ENCODE measurements at places on chromosomes 2 and 18.
A peak's percentile ranks its signal among the peaks of the same experiment; 100 is the strongest.

- DNase-seq: no peak
These were observed 172.0 kb downstream of the SRBD1 start for GRCh38 chr2:45438872-45439665.

- DNase-seq: no peak
These were observed 4.0 kb upstream of the CROCC2 start for GRCh38 chr2:240901986-240902614.

DNA sequence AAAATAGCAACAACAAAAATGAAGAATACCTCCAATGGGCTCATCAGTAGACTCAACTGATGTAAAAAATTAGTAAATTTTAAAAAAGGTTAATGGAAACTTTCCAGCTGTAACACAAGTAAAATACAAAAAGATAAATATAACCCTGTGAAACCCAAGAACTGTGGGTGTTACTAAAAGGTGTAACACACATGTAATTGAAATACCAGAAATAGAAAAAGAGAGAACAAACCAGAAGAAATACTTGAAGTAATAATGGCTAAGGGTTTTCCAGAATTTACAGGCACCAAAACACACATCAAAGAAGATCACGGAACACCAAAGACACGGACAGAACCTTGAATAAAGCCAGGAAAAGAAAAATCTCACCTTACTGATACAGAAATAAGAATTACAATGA is 590.6 kb upstream of the RAB6C start:
- no peak for DNase-seq

GRCh38 chr2:36904636-36905035 is 61.7 kb downstream of the STRN start:
- no peak for DNase-seq

DNA sequence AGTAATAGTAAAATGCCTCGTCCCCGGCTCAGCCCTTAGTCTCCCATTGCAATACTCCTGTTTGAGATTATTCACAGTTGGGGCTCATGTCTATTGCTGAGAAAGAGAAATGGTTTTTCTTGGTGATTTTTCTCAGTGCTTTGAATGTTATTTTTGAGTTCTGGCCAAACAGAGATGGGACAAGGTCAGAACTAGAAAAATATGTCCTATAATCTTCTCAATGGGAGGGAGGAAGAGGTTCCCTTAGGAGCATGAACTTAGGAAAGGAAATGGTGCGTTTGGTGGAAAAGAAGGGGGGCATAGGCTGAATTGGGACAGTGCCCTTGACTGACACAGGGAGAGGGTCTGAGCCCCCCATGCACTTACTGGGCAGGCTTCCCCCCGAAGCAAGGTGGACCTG is 133.8 kb downstream of the AGAP1 start:
- DNase-seq: peak; percentile 52

DNA sequence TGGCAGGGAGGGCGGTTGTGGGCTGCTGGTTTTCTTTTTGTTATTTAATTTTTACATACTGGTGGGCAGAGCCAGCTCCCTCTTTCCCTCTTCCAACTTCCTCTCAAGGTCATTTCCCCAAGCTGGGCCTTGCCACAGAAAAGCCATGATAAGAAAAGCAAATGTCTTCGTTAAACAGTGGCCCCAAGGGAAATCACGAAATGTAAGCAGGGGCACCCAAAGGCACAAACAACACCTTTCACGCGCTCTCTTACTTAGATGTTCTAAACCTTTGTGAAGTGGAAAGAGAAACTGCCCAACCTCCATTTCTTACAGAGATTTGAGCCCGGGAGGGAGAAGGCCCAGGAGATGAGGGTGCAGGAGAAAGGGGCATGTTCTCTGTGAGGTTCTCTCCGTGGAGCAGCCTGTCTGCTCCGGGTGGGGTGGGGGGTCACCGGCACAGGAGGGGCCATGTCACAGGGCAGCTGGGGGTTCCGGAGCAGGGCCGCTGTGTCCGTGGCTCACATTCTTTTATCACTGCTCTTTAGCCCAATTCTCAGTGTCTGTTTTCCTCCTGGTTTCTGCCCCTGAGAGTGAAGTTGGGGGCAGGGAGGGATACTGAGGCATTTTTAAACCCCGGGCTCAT is 190.7 kb upstream of the GATA6 start:
- no peak for DNase-seq

DNA sequence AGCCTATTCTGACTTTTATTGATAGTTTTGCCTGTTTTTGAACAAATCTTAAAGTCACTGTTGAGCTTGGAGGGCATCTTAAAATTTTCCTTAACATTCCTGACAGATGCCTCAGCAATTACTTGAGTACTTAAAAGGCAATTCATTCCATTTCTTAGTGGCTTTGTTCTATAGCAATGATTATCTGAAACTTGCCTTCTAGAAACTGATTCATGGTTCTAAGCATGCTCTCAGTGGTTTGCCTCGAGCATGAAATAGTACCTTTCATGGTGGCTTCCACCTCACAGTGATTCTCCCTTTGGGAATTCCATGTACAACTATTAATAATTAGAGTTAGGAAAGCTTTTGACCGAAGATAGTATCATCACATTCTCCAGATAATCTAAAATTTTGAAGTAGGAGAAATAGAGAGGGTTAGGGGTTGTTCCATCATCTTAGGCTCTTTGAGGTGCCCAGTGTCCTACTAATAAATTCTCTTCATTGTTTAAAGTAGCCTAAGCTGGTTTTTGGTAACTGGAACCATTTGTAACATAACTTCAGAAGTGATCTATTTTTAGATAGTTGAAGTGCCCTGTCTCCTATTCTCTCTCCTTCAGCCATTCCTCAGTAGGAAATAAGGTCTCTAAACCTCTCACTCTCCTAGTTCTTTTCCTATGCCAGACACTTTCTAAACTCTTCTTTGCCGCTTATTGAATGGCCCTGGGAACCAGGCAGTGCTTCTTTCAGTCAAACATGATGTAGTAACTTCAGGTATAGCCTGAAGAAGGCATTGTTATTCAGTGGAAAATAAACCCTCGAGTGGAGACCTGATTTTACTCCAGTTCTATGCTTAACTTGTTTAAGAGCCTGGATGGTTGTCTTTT is 156.1 kb downstream of the HAUS1 start:
- peak; percentile 93 for DNase-seq
